A549 treated with CpdA at 1 μM for 4 hours (cell line): ENCODE measurements at places on chromosomes 7 and 10. TPM values are rescaled to one million over a fixed set of nuclear protein-coding genes. Genes with fewer than 3 reads are reported as not detected.

TRIL gene
- not detected in 5 replicates for total RNA-seq

FAM25A gene
- total RNA-seq: 1.1 TPM in 1 of 5 replicates, not detected in the others

SUMF2 gene
- 107 to 120 TPM (median 114 TPM) in 5 replicates for total RNA-seq

EIF3B gene
- 227 to 270 TPM (median 234 TPM) in 5 replicates for total RNA-seq

SUGCT gene
- 0.89 to 1.5 TPM (median 1.4 TPM) in 5 replicates for total RNA-seq
